Colonic mucosa (tissue), 4 donors: ENCODE measurements at places on chromosomes 12 and 14. TPM values are rescaled to one million over a fixed set of nuclear protein-coding genes. Genes with fewer than 3 reads are reported as not detected.

Gene ACVRL1
- 121 TPM for total RNA-seq

GRCh38 chr14:61347826-61348443 is 26.6 kb downstream of the PRKCH start:
- H3K27ac ChIP-seq = no peak overlapping the region
- no peaks in the 10 kb centered on the region for H3K4me1 ChIP-seq
- no peak for DNase-seq
- H3K36me3 ChIP-seq = no peaks in the 10 kb centered on the region
- H3K27me3 ChIP-seq = no peaks in the 10 kb centered on the region

DNA sequence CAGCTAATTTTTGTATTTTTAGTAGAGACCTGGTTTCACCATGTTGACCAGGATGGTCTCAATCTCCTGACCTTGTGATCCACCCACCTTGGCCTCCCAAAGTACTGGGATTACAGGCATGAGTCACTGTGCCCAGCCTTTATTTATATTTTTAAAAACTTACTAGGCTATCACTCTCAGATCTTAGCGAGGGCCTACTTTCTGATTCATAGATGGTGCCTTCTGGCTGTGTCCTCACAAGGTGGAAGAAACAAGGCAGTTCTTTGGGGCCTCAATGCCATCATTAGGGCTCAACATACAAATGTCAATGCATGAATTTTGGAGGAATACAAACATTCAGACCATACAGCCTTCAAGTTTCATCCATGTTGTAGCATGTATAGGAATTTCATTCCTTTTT is 2.4 kb upstream of the DGLUCY start:
- peaks cover 13% of the 10 kb centered on the region for H3K4me1 ChIP-seq
- H3K36me3 ChIP-seq = no peaks in the 10 kb centered on the region
- no peak overlapping the region for H3K4me3 ChIP-seq
- no peak for DNase-seq
- H3K27ac ChIP-seq = no peak overlapping the region

GRCh38 chr14:80776186-80776585 is 165.4 kb downstream of the CEP128 start:
- no peak for DNase-seq
- H3K27ac ChIP-seq = no peak overlapping the region

DNA sequence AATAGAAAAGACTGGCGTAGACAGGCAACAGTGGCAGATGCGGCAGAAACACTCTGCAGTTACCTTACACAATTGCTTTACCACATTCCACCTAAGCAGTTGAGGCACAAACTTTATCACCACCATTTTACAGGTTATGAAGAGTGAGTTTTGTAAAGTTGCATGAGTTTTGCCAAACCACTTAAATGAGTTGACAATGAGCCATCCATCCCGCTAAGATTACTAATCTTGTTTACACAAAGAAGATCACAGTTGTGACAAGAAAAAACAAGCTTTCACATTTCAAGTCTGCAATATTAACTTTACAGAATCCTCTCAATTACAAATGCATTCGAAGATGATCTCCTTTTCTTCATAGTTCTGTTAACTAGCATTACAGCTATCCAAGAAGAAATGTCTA is 1.8 kb downstream of the TMCC3 start:
- no peak overlapping the region for H3K27ac ChIP-seq
- H3K36me3 ChIP-seq = no peaks in the 10 kb centered on the region
- no peaks in the 10 kb centered on the region for H3K4me1 ChIP-seq
- DNase-seq = no peak
- H3K27me3 ChIP-seq = no peaks in the 10 kb centered on the region
- peak overlapping the region; percentile 69 for H3K4me3 ChIP-seq

- H3K27ac ChIP-seq = no peak overlapping the region
- H3K27me3 ChIP-seq = no peaks in the 10 kb centered on the region
- peak; percentile 37 for DNase-seq
- peaks cover 14% of the 10 kb centered on the region for H3K36me3 ChIP-seq
- peaks cover 3% of the 10 kb centered on the region for H3K4me1 ChIP-seq
These were observed 36.1 kb downstream of the BAZ2A start for GRCh38 chr12:56593909-56594621.

Gene LRTM2
- not detected for total RNA-seq

GRCh38 chr12:111313833-111314259 is 55.0 kb downstream of the PHETA1 start:
- no peaks in the 10 kb centered on the region for H3K4me1 ChIP-seq
- no peaks in the 10 kb centered on the region for H3K36me3 ChIP-seq
- H3K27ac ChIP-seq = no peak overlapping the region
- peak; percentile 56 for DNase-seq

GRCh38 chr12:67852701-67853100 is 136.5 kb upstream of the IFNG-AS1 start:
- no peak overlapping the region for H3K27ac ChIP-seq
- no peaks in the 10 kb centered on the region for H3K27me3 ChIP-seq
- DNase-seq = no peak

GRCh38 chr14:103550451-103551337 is 11.8 kb downstream of the BAG5 start:
- peak overlapping the region; percentile 29 for H3K27ac ChIP-seq
- no peaks in the 10 kb centered on the region for H3K4me1 ChIP-seq
- DNase-seq = no peak
- H3K36me3 ChIP-seq = no peaks in the 10 kb centered on the region
- no peak overlapping the region for H3K4me3 ChIP-seq
- H3K27me3 ChIP-seq = no peaks in the 10 kb centered on the region

- H3K27ac ChIP-seq = no peak overlapping the region
- no peak overlapping the region for H3K4me3 ChIP-seq
- no peaks in the 10 kb centered on the region for H3K27me3 ChIP-seq
These were observed 29.0 kb upstream of the ELK3 start for GRCh38 chr12:96164951-96165811.

Gene CABP1
- 0.77 TPM for total RNA-seq

GRCh38 chr14:102973706-102974285 is 51.3 kb downstream of the AMN start:
- no peak overlapping the region for H3K27ac ChIP-seq
- DNase-seq = no peak
- no peak overlapping the region for H3K4me3 ChIP-seq
- no peaks in the 10 kb centered on the region for H3K4me1 ChIP-seq
- H3K27me3 ChIP-seq = no peaks in the 10 kb centered on the region
